Cardiac atrium fibroblast (primary cell): ENCODE measurements at places on chromosomes 3 and 15. TPM values are rescaled to one million over a fixed set of nuclear protein-coding genes. Genes with fewer than 3 reads are reported as not detected.

The SLC12A1 gene
- total RNA-seq, result not detected in 2 replicates

The PTX3 gene
- total RNA-seq, result 3,721 and 3,941 TPM in 2 replicates

The ARL6 gene
- 4.4 and 4.7 TPM in 2 replicates for total RNA-seq

The IFT122 gene
- 7.5 and 13.9 TPM in 2 replicates for total RNA-seq

The GTF2A2 gene
- total RNA-seq, result 26.6 and 112 TPM in 2 replicates

The C3orf85 gene
- not detected in 2 replicates for total RNA-seq

The PLCL2 gene
- 2.9 and 4.9 TPM in 2 replicates for total RNA-seq

The MYL3 gene
- total RNA-seq, result 1.4 TPM in 1 of 2 replicates, not detected in the other

The CCNB2 gene
- total RNA-seq, result 19.3 and 22.2 TPM in 2 replicates

The GPR176 gene
- total RNA-seq, result 70.0 and 108 TPM in 2 replicates

The LRRC2 gene
- 0.32 and 1.3 TPM in 2 replicates for total RNA-seq

The NR1D2 gene
- 6.7 and 7.5 TPM in 2 replicates for total RNA-seq

The FOXB1 gene
- total RNA-seq, result not detected in 2 replicates

The WNT7A gene
- total RNA-seq, result not detected in 2 replicates

The HRG gene
- not detected in 2 replicates for total RNA-seq

The NAALADL2 gene
- 3.8 and 4.2 TPM in 2 replicates for total RNA-seq

The KPNA4 gene
- total RNA-seq, result 15.3 and 20.3 TPM in 2 replicates

The SERPINI2 gene
- total RNA-seq, result not detected in 2 replicates

The GOLGA6L9 gene
- 0.16 and 1.3 TPM in 2 replicates for total RNA-seq

The IMPG2 gene
- under 0.01 TPM in 1 of 2 replicates, not detected in the other for total RNA-seq

The CEP63 gene
- total RNA-seq, result 8.8 and 21.4 TPM in 2 replicates

The NANOGP8 gene
- total RNA-seq, result not detected in 2 replicates

The HCN4 gene
- not detected in 2 replicates for total RNA-seq

The TGM5 gene
- not detected in 2 replicates for total RNA-seq

The MAGI1 gene
- 12.8 and 20.9 TPM in 2 replicates for total RNA-seq

The MITF gene
- total RNA-seq, result 1.1 and 1.3 TPM in 2 replicates

The LCTL gene
- total RNA-seq, result 0.32 TPM in 1 of 2 replicates, not detected in the other

The BSN gene
- 0.16 and 0.36 TPM in 2 replicates for total RNA-seq

The FAM3D gene
- total RNA-seq, result not detected in 2 replicates

The RAF1 gene
- total RNA-seq, result 59.8 and 74.4 TPM in 2 replicates

The CFAP100 gene
- not detected in 2 replicates for total RNA-seq

The SNURF gene
- 2.5 and 21.7 TPM in 2 replicates for total RNA-seq

The ALPK3 gene
- total RNA-seq, result 0.97 and 6.0 TPM in 2 replicates

The PRSS50 gene
- not detected in 2 replicates for total RNA-seq

The ZNF501 gene
- total RNA-seq, result 3.1 and 11.9 TPM in 2 replicates
